ENCODE measurements at places on chromosomes 6 and 20. TPM values are rescaled to one million over a fixed set of nuclear protein-coding genes. Genes with fewer than 3 reads are reported as not detected.

The UNC93A gene
- not detected for total RNA-seq

The TOMM6 gene
- total RNA-seq, result 177 TPM

The POU5F1 gene
- 0.69 TPM for total RNA-seq

The TAPBP gene
- total RNA-seq, result 92.3 TPM

The KCNQ2 gene
- total RNA-seq, result 2.3 TPM

The MYL9 gene
- total RNA-seq, result 1,345 TPM

The HCRTR2 gene
- total RNA-seq, result not detected

The HUS1B gene
- not detected for total RNA-seq

DNA sequence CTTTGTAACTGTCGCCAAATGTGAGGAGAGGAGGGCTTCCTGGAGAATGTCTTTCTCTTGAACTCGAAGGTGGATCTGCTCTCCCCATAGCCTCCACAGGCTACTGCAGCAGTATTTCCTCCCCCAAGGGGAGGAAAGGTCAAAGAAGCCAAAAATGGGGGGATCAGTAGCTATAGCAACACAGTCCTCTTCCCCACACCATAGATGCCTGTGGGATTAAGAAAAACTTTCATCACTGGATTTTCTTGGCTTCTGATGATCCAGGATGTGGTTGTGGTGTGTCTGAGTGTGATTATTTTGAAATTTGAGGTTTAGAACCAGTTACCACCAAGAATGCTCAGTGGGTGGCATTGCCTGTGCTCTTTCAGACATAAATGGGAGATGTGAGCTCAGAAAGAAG lies 140.1 kb upstream of the SPACA1 start:
- H3K4me3 ChIP-seq, result no peak overlapping the region
- H3K4me1 ChIP-seq, result no peaks in the 10 kb centered on the region
- H3K27ac ChIP-seq, result no peak overlapping the region
- peaks cover 28% of the 10 kb centered on the region for H3K27me3 ChIP-seq
- DNase-seq, result no peak

DNA sequence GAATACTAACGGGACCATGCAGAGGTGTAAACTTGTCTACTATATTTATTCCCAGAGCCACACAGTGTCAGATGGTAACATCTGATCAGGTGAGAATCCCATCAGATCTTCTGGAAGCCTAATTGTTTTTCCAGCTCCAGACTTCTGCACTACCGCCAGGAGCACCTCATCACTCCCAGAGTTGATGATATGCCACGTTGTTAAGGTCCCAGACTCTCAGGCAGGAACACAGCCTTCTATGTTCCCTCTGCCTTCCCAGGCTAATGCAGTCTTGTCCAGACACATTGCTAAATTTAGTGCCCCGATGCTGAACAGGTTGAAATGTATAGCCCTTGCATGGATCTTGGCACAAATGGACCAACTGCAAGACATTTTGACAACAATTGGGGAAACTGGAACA lies 86.2 kb downstream of the PROKR2 start:
- H3K27me3 ChIP-seq, result no peaks in the 10 kb centered on the region
- no peak overlapping the region for H3K4me3 ChIP-seq
- H3K27ac ChIP-seq, result no peak overlapping the region
- H3K4me1 ChIP-seq, result no peaks in the 10 kb centered on the region
- no peak for DNase-seq

DNA sequence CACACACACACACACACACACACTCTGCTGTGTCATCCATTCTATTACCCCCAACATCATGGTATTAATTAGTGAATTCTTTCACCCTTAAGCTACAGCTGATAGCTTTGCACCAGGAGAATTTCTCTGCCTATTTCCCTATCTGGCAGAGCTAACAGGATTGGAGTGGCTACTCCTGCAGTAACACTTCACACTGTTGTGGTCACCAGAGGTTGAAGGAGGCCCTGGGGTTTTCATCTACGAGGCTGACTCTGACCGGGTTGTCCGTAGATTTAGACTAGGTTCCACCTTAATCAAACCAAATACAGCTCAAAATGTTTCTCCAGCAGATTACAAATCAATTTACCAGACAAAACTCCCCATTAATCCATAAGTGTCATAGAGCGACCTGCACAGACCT lies 69.2 kb upstream of the RIPOR2 start:
- H3K36me3 ChIP-seq, result no peaks in the 10 kb centered on the region
- no peak overlapping the region for H3K4me3 ChIP-seq
- no peak overlapping the region for H3K27ac ChIP-seq
- H3K4me1 ChIP-seq, result peaks cover 22% of the 10 kb centered on the region
- no peak for DNase-seq

- DNase-seq, result no peak
- peak within 1 kb of the TSS; percentile 61 for H3K4me3 ChIP-seq
- peak within 1 kb of the TSS; percentile 80 for H3K27ac ChIP-seq
- peaks cover 26% of the 10 kb centered on the region for H3K4me1 ChIP-seq
- H3K27me3 ChIP-seq, result no peaks in the 10 kb centered on the region
These were observed at the start of gene GCNT2 for GRCh38 chr6:10521104-10521808. GCNT2 (plus strand) TSS chr6:10521351; CDS start chr6:10528912, 7,561 bp downstream.

- no peak for DNase-seq
- peaks cover 71% of the 10 kb centered on the region for H3K27me3 ChIP-seq
- H3K4me3 ChIP-seq, result no peak overlapping the region
- no peaks in the 10 kb centered on the region for H3K36me3 ChIP-seq
- no peaks in the 10 kb centered on the region for H3K4me1 ChIP-seq
These were observed 5.8 kb upstream of the EEF1E1 start for GRCh38 chr6:8108031-8108660.

DNA sequence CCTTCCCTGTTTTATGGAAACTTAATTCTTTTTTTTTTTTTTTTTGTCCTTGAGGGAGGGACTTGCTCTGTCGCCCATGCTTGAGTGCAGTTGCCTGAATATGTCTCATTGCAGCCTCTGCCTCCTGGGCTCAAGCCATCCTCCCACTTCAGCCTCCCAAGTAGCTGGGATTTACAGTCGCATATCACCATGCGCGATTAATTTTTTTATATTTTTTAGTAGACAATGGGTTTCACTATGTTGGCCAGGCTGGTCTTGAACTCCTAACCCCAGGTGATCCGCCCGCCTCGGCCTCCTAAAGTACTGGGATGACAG lies 654 bp downstream of the TMEM14C start:
- no peaks in the 10 kb centered on the region for H3K27me3 ChIP-seq
- H3K4me3 ChIP-seq, result peak overlapping the region; percentile 72
- H3K4me1 ChIP-seq, result peaks cover 68% of the 10 kb centered on the region
- H3K36me3 ChIP-seq, result peaks cover 31% of the 10 kb centered on the region
- peak overlapping the region; percentile 92 for H3K27ac ChIP-seq
- DNase-seq, result no peak

DNA sequence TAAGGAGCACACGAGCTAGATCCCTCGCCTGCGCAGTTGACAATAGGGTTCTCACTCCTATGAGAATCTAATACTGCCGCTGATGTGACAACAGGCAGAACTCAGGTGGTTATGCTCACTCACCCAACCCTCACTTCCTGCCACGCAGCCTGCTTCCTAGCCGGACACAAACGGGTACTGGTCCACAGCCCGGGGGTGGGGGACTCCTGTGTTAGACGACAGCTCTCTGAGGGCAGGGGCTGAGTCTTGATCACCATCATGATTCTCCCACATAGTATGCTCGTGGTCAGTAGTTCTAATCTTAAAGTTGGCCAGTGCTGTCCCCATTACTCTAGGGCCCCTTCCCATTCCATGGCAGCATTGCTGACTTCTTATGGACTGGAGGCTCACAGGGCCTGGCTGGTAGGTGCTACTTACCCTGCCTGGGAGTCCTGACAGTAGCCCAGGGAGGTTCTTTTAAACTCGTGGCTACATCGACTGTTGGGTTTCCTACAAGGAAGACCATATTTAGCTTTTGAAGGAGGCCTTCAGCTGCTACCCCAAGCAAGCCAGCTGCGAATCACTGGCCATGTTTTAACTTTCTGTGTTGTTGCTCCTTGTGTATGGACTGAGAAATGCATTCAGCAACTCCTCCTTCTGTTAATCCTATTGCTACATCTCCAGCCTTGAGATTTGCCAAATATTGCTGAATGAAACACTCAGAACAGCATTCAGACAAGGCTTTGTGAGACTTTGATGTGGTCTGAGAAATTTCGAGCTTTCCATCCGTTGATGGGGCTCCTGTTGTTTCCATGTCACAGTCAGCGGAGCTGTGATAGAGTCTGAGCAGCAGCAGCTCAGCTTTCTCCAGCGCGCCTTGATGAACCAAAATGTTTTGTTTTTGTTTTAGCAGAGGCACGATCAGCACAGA lies 300.3 kb downstream of the NRN1 start:
- peaks cover 6% of the 10 kb centered on the region for H3K4me1 ChIP-seq
- no peak overlapping the region for H3K27ac ChIP-seq
- no peak overlapping the region for H3K4me3 ChIP-seq
- DNase-seq, result no peak
- no peaks in the 10 kb centered on the region for H3K36me3 ChIP-seq

GRCh38 chr6:162178666-162179065 lies 548.9 kb downstream of the PRKN start:
- peaks cover 33% of the 10 kb centered on the region for H3K4me1 ChIP-seq
- no peak for DNase-seq
- H3K27ac ChIP-seq, result peak overlapping the region; percentile 72
- no peaks in the 10 kb centered on the region for H3K27me3 ChIP-seq
- no peak overlapping the region for H3K4me3 ChIP-seq
- H3K36me3 ChIP-seq, result no peaks in the 10 kb centered on the region

DNA sequence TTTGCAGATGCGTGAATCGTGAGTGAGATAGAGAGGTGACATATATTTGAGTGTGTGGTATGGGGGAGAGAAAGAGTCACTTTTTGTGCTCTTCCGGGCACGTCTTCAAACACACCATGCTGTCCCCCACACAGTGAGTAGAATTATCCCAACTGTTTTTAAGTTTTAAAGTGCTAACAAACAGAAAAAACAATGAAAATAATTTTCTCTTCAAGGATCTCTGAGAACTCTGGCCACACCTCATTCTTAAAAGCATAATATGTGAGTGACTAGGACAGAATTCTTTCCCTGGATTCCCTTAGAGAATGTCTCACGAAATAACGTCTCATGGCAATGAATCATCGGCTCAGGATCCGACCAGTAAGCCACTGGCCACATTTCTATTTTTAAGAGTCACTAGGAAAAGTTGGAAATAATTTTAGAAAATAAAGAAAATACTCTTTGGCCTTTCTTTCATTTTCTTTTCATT lies 235.7 kb upstream of the ZNF217 start:
- peak overlapping the region; percentile 88 for H3K27ac ChIP-seq
- H3K4me1 ChIP-seq, result peaks cover 35% of the 10 kb centered on the region
- H3K4me3 ChIP-seq, result peak overlapping the region; percentile 46
- H3K36me3 ChIP-seq, result no peaks in the 10 kb centered on the region
- no peaks in the 10 kb centered on the region for H3K27me3 ChIP-seq
- no peak for DNase-seq

DNA sequence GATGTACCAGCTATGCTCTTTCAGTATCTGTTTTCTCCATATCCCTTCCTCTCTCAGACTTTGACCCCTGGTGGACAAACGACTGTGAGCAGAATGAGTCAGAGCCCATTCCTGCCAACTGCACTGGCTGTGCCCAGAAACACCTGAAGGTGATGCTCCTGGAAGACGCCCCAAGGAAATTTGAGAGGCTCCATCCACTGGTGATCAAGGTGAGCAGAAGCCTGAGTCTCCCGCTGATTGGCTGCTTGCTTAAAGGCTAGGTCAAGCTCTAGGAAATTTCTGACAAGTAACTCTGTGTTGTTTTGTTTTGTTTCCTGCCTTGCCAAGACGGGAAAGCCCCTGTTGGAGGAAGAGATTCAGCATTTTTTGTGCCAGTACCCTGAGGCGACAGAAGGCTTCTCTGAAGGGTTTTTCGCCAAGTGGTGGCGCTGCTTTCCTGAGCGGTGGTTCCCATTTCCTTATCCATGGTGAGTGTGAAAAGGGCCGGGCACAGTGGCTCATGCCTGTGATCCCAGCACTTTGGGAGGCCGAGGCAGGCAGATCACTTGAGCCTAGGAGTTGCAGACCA lies 28.6 kb downstream of the C6orf89 start:
- H3K27me3 ChIP-seq, result no peaks in the 10 kb centered on the region
- no peak overlapping the region for H3K27ac ChIP-seq
- peaks cover 60% of the 10 kb centered on the region for H3K36me3 ChIP-seq
- no peak overlapping the region for H3K4me3 ChIP-seq
- peaks cover 58% of the 10 kb centered on the region for H3K4me1 ChIP-seq

DNA sequence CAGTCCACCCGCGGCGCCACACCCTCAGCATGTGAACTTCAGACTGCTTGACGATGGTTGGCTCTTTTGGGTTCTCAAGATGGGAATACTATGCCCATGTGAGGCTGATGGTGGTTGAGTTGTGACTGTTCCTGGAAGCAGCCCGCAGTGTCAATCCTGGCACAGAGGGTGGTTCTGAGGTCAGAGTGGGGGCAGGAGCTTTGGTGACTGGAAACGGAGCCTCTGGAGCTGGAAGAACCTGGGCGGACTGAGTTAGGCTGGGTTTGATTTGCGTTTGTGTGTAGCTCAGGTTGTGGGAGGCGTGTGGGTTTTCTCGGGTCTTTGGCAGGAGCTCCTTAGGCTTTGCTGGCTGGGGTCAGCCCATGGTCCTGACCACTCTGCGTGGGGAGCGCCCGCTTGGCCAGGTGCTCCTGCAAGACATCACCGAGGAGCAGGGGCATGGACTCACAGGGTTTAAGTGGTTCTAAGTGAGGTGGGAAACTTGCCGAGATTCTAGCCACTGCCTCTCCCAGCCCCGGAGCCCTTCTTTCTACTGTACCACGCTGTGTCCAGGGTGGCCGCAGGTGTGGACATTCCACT lies 37.3 kb upstream of the SLC22A1 start:
- peaks cover 100% of the 10 kb centered on the region for H3K36me3 ChIP-seq
- H3K4me1 ChIP-seq, result peaks cover 8% of the 10 kb centered on the region
- no peaks in the 10 kb centered on the region for H3K27me3 ChIP-seq
- H3K27ac ChIP-seq, result no peak overlapping the region

DNA sequence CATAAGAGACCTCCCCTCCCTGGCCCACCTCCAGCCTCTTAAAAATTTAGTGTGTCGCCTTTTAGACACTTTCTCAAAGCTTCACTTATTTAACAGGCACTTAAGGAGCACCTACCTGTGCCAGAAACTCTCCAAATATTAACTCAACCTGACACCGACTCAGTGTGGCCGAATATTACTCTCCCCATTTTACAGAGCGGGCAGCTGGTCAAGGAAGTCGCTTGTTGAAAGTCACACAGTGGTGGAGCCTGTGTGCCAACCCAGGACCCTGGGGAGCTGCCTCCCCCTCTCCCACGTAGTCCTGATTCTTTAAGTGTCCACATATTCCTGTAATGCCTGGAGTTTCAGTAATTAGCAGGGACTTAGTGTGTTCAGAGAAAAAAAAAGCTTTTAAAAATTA lies 1.0 kb upstream of the PMEPA1 start:
- DNase-seq, result no peak
- peaks cover 80% of the 10 kb centered on the region for H3K4me1 ChIP-seq
- H3K36me3 ChIP-seq, result no peaks in the 10 kb centered on the region
- peak overlapping the region; percentile 86 for H3K4me3 ChIP-seq
- H3K27ac ChIP-seq, result peak overlapping the region; percentile 93
- H3K27me3 ChIP-seq, result no peaks in the 10 kb centered on the region

- no peak overlapping the region for H3K27ac ChIP-seq
- no peak for DNase-seq
- no peaks in the 10 kb centered on the region for H3K36me3 ChIP-seq
- no peaks in the 10 kb centered on the region for H3K27me3 ChIP-seq
- H3K4me1 ChIP-seq, result no peaks in the 10 kb centered on the region
- H3K4me3 ChIP-seq, result no peak overlapping the region
These were observed 21.6 kb downstream of the LY86 start for GRCh38 chr6:6610031-6610591.

GRCh38 chr6:106520711-106521401 lies 108.4 kb downstream of the RTN4IP1 start:
- H3K27me3 ChIP-seq, result no peaks in the 10 kb centered on the region
- H3K4me1 ChIP-seq, result no peaks in the 10 kb centered on the region
- H3K27ac ChIP-seq, result no peak overlapping the region
- H3K36me3 ChIP-seq, result no peaks in the 10 kb centered on the region
- H3K4me3 ChIP-seq, result no peak overlapping the region

GRCh38 chr20:655726-656624 lies 3.0 kb upstream of the SRXN1 start:
- H3K36me3 ChIP-seq, result peaks cover 3% of the 10 kb centered on the region
- H3K27me3 ChIP-seq, result peaks cover 20% of the 10 kb centered on the region
- peaks cover 34% of the 10 kb centered on the region for H3K4me1 ChIP-seq
- no peak overlapping the region for H3K27ac ChIP-seq
- DNase-seq, result no peak
- no peak overlapping the region for H3K4me3 ChIP-seq

All from left ventricle myocardium inferior (tissue), 1 donor.